ENCODE measurements at places on chromosomes 6 and 20. TPM values are rescaled to one million over a fixed set of nuclear protein-coding genes. Genes with fewer than 3 reads are reported as not detected.

DNA sequence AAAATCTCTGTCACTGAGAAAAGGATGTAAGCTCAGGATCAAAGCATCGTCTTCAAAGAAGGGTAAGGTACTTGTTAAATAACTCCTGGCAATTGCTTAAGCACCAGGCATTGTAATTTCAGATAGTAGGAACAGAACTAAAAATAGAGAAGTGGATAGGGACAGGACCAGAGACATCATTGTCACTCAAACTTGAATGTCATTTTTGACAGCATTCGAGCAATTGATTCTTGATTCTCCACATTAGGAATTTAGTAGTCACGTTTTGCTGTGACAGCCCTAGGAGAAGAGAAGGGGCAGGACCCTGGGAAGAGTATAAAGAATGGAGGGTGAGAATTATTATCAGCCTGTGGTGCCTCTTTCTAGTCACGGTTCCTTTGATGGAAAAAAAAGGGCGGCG is 50.1 kb upstream of the BACH2 start:
- no peaks in the 10 kb centered on the region for H3K36me3 ChIP-seq
- no peaks in the 10 kb centered on the region for H3K27me3 ChIP-seq
- peaks cover 2% of the 10 kb centered on the region for H3K4me1 ChIP-seq
- DNase-seq = no peak
- no peak overlapping the region for H3K27ac ChIP-seq

DNA sequence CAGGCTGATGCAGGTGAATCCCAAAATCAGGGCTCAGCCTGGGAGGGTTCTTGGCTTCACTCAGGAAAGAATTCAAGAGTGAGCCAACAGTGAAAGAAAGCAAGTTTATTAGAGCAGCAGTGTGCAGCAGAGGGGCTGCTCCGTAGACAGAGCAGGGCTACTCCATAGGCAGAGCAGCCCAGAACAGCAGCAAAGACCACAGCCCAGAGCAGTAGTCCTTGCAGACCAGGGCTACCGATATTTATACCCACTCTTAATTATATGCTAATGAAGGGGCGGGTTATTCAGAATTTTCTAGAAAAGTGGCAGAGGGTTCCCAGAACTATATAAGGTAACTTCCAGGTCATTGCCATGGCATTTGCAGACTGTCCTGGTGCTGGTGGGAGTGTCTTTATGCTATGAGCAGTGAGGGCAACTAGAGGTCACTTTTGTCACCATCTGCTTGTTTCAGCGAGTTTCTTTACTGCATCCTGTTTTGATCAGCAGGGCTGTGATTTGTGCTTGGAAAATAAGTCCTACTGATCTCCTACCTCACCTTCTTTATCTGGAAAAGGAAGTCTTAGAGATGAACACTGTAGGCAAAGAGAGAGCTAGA is 39.8 kb upstream of the PTPN1 start:
- DNase-seq = no peak
- H3K36me3 ChIP-seq = no peaks in the 10 kb centered on the region
- H3K4me1 ChIP-seq = peaks cover 5% of the 10 kb centered on the region
- no peak overlapping the region for H3K27ac ChIP-seq

DNA sequence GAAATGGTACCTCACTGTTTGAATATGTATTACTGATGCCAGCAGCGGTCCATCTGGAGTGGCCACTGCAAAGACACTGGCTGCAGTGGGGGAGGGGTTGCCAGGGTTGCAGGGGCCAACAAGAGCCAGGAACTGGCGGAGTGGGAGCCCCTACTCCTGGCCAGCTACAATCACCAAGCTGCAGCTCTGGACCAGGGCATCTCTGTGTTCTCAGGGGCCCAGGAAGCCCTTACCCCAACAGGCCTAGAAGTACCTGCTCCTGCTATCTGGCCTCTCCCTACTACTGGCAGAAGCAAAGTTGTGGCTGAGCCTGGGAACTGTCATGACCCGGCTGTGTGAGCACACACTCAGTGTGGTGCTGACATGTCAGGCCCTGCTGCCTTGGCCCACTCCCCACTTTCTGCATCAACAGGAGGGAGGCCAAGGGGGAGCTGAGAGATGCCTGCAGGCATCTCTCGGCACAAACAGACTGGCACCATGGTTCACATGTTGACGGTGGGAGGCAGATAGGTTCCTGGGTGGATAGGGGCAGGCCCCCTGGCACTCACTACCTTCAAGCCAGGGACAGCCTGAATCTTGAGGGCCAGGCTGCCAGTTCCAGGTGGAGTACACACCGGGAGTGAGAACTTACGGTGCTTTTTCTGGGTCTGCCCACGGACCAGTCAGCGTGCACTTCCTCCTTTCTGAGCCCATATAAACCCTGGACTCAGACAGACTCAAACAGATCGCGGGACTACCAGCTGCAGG is 1188.0 kb downstream of the GRIK2 start:
- no peak for DNase-seq
- H3K4me3 ChIP-seq = no peak overlapping the region
- H3K27me3 ChIP-seq = no peaks in the 10 kb centered on the region
- H3K36me3 ChIP-seq = no peaks in the 10 kb centered on the region
- H3K27ac ChIP-seq = no peak overlapping the region

DNA sequence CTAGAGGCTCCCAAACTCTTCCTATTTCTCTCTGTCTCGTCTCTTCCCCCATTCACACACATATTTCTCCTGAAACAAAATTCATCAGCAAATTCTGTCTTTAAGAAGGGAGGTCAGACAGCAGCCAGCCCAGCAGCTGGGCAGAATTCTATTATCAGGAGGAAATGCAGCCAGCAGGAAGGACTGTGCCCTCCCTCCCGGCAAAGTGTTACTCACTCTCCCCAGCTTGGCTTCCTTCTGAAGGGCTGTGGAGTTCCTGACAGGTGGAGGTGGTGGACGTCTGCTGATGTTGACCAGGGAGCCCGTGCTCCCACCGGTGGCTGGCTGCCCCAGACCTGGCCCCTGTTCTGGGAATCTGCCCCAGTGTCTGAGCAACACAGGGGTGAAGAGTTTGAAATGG is 37.3 kb downstream of the KCNB1 start:
- H3K27me3 ChIP-seq = no peaks in the 10 kb centered on the region
- no peaks in the 10 kb centered on the region for H3K36me3 ChIP-seq
- no peak for DNase-seq
- peaks cover 4% of the 10 kb centered on the region for H3K4me1 ChIP-seq

DNA sequence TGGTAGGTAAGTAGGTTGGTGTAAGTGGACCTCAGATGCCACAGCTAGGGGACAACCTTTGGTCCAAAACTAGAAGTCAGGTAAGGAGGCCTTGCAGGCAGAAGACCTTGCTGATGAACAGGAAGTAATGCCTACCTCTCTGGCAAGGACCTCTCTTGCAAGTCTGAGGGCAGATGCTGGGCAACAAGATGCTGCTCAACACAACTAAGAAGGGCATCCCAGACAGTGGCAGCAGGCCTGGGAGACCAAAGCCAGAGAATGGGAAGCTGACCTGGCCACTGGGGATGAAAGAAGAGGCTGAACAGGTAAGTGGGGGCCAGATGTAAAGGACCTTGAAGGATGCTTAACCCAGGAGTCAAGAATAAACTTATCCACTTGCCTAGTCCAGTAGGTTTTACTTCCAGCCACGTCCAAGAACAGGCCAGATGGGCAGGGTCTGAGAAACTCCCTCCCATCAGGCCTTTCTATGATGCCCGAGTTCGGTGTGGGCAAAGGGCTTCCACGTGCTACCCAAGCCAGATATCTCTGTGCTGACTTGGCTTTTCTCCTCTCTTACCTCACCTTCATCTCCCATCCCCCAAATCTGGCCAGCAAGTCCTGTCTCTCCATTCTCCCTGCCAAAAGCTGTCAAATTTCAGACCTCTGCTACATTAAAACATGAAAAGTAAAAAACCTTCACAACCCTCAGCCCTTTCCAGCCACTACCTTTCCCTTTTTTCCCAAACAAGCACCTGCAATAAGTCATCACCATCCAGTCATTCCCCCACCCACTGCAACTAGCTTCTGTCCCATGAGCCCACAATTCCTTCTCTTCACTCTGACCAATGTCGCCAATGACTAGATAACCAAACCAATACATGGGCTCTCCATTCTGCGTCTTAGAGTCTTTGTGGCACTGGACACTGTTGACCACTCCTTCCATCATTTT is 11.5 kb upstream of the PLCG1 start:
- no peak overlapping the region for H3K4me3 ChIP-seq
- no peaks in the 10 kb centered on the region for H3K27me3 ChIP-seq
- no peak overlapping the region for H3K27ac ChIP-seq
- no peak for DNase-seq
- H3K4me1 ChIP-seq = peaks cover 2% of the 10 kb centered on the region

TRIM15 gene
- not detected for total RNA-seq

DNA sequence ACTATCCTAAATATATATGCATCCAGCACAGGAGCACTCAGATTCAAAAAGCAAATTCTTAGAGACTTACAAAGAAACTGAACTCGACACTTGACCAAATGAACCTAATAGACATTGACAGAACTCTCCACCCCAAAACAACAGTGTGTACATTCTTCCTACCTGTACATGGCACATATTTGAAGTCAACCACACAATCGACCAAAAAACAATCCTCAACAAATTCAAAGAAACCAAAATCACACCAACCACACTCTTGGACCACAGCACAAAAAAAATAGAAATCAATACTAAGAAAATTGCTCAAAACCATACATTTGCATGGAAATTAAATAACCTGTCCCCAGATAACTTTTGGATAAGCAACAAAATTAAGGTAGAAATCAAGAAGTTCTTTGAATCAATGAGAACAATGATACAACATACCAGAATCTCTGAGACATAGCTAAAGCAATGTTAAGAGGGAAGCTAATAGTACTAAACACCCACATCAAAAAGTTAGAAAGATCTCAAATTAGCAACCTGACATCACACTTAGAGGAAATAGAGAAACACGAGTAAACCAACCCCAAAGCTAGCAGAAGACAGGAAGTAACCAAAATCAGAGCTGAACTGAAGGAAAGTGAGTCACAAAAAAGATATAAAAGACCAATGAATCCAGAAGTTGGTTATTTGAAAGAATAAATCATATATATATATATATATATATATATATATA is 12.5 kb upstream of the TREM1 start:
- no peak overlapping the region for H3K27ac ChIP-seq
- DNase-seq = no peak
- H3K4me3 ChIP-seq = no peak overlapping the region
- H3K27me3 ChIP-seq = no peaks in the 10 kb centered on the region
- no peaks in the 10 kb centered on the region for H3K36me3 ChIP-seq
- H3K4me1 ChIP-seq = no peaks in the 10 kb centered on the region

BMP7 gene
- 0.20 TPM for total RNA-seq

TRAPPC3L gene
- total RNA-seq = not detected

TMEM14C gene
- total RNA-seq = 101 TPM

DNA sequence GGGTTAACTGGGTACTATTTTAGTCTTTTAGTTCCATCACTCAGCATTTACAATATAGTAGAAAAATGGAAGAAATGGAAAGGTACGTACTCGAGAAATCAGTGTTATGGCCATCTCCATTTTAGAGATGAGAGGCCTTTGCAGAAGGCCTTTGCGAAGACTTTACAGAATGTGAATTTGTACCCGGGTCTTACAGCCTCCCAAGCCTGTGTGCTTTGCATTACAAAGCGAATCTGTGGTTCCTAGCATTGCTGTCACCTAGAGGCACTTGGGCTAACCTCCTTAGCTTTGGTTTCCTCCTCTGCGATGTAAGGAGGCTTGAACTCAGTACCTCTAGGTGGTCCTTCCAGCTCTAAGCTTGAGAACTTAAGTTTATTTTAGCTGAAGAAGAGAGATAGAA is 10.9 kb downstream of the VAPB start:
- DNase-seq = no peak
- H3K27ac ChIP-seq = no peak overlapping the region
- H3K4me1 ChIP-seq = peaks cover 11% of the 10 kb centered on the region
- no peaks in the 10 kb centered on the region for H3K27me3 ChIP-seq
- H3K4me3 ChIP-seq = no peak overlapping the region
- no peaks in the 10 kb centered on the region for H3K36me3 ChIP-seq

NUP43 gene
- total RNA-seq = 37.3 TPM

NFS1 gene
- total RNA-seq = 32.4 TPM

DNA sequence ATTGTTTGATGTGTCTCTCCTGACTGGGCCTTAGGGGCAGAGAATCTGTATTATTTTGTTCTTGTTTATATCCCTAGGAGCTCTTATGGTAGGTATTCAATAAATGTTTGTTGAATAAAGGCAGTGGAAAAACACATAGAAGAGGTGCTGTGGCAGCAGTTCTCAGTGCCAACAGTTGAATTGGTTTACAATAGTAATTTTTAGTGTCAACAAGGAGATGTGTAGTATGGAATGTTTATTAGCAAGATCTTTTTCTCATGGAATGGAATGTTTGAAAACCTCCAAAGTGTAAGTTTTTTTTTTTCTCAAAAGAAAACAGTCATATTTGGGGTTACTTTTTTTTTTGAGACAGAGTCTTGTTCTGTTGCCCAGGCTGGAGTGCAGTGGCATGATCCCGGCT is 28.0 kb downstream of the ASXL1 start:
- DNase-seq = no peak
- no peak overlapping the region for H3K4me3 ChIP-seq
- no peak overlapping the region for H3K27ac ChIP-seq

PEX7 gene
- total RNA-seq = 6.7 TPM

DAAM2 gene
- 8.5 TPM for total RNA-seq

DNA sequence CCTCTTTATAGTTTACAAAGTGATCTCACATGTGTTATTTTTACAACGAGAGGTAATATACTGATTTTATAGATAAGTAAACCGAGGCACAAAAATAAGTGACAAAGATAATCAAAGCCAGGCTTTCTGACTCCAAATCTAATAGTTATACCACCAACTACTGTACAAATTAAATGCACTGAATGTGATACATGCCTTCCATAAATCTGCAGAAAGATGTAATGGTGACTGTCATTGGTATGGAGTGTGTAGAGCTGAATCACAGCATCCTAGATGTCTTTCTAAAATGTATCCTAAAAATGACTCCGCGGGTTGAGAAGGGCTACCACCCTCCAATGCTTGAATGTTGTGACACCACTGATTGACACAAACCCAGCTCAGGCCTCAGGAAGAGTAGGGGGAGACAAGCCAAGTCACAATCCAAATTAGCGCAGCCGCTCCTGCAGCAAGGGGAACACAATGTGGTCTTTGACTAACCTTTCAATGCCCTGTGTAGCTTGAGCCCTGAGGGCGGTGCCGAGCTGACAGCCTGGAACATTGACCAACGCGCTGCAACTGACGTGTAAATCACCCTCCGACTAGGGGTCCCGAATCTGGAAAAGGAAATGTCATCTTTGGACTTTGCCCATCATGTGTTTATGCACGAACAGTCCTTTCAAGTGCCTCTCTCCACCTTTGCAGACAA is 136.8 kb downstream of the OLIG3 start:
- no peak overlapping the region for H3K27ac ChIP-seq
- H3K4me3 ChIP-seq = no peak overlapping the region
- no peaks in the 10 kb centered on the region for H3K36me3 ChIP-seq

PXMP4 gene
- total RNA-seq = 15.1 TPM

GRCh38 chr6:128365520-128366160 is 154.8 kb downstream of the PTPRK start:
- peaks cover 1% of the 10 kb centered on the region for H3K4me1 ChIP-seq
- no peaks in the 10 kb centered on the region for H3K27me3 ChIP-seq
- H3K36me3 ChIP-seq = no peaks in the 10 kb centered on the region
- DNase-seq = no peak

GRCh38 chr6:163648868-163649267 is 234.3 kb downstream of the QKI start:
- H3K4me3 ChIP-seq = no peak overlapping the region
- no peaks in the 10 kb centered on the region for H3K36me3 ChIP-seq
- H3K27ac ChIP-seq = no peak overlapping the region
- H3K27me3 ChIP-seq = no peaks in the 10 kb centered on the region
- no peaks in the 10 kb centered on the region for H3K4me1 ChIP-seq

BPIFB4 gene
- not detected for total RNA-seq

Measured in ovary (tissue), 10 donors.